Karpas-422 (cell line): ENCODE measurements at places on chromosomes 11 and 22. TPM values are rescaled to one million over a fixed set of nuclear protein-coding genes. Genes with fewer than 3 reads are reported as not detected.

- H3K27ac ChIP-seq: no peak overlapping the region
- no peaks in the 10 kb centered on the region for H3K27me3 ChIP-seq
- no peaks in the 10 kb centered on the region for H3K36me3 ChIP-seq
- DNase-seq: no peak
- H3K4me3 ChIP-seq: no peak overlapping the region
- no peaks in the 10 kb centered on the region for H3K4me1 ChIP-seq
These were observed 150.7 kb downstream of the TRPC6 start for GRCh38 chr11:101433151-101433550.

GRCh38 chr22:44592126-44592823 is 94.2 kb upstream of the RTL6 start:
- no peak overlapping the region for H3K4me3 ChIP-seq
- H3K27ac ChIP-seq: no peak overlapping the region
- no peaks in the 10 kb centered on the region for H3K36me3 ChIP-seq
- no peaks in the 10 kb centered on the region for H3K4me1 ChIP-seq
- DNase-seq: no peak

GRCh38 chr11:120751550-120751949 is 240.0 kb downstream of the GRIK4 start:
- H3K27ac ChIP-seq: no peak overlapping the region
- no peak overlapping the region for H3K4me3 ChIP-seq
- no peaks in the 10 kb centered on the region for H3K27me3 ChIP-seq
- no peaks in the 10 kb centered on the region for H3K4me1 ChIP-seq
- no peaks in the 10 kb centered on the region for H3K36me3 ChIP-seq
- no peak for DNase-seq

DNA sequence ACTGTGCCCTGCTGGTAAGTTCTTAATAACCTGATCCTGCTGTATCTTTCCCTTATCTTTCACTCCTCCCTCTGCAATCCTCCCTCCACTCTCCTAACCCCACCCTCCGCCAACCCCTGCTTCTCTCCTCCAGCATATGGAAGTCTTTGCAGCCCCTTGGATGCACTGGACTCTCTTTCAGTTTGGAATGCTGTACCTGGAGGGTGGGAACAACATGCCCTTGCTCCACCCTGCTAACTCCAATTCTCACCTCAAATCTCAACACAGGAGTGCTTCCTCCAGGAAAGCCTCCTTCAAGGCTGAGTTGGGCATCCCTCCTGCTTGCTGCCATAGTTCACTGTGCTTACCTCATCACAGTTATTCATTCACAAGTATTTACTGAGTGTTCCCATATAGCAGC is 52.8 kb upstream of the LDLRAD3 start:
- H3K4me1 ChIP-seq: no peaks in the 10 kb centered on the region
- DNase-seq: no peak
- no peak overlapping the region for H3K27ac ChIP-seq
- H3K36me3 ChIP-seq: no peaks in the 10 kb centered on the region
- 0 out of 2 replicates have a peak, but pooled peaks cover 3% of the 10 kb centered on the region for H3K27me3 ChIP-seq

The GAL3ST1 gene
- not detected in 2 replicates for total RNA-seq

GRCh38 chr22:37599153-37599552 is 9.5 kb upstream of the GGA1 start:
- peaks cover 16% of the 10 kb centered on the region for H3K4me1 ChIP-seq
- DNase-seq: no peak
- H3K4me3 ChIP-seq: no peak overlapping the region
- no peaks in the 10 kb centered on the region for H3K27me3 ChIP-seq
- no peak overlapping the region for H3K27ac ChIP-seq

- peaks cover 29% of the 10 kb centered on the region; the same call in 1 of the 2 replicates for H3K36me3 ChIP-seq
- peak within 1 kb of the TSS; percentile 99 for H3K4me3 ChIP-seq
- peak; percentile 95 for DNase-seq
- peak within 1 kb of the TSS; percentile 61 for H3K27ac ChIP-seq
- H3K27me3 ChIP-seq: no peaks in the 10 kb centered on the region
These were observed at the start of gene TMEM223 for GRCh38 chr11:62791501-62792201. Gene TMEM223 (minus strand): TSS chr11:62792006. CDS start chr11:62791994, 12 bp downstream.

DNA sequence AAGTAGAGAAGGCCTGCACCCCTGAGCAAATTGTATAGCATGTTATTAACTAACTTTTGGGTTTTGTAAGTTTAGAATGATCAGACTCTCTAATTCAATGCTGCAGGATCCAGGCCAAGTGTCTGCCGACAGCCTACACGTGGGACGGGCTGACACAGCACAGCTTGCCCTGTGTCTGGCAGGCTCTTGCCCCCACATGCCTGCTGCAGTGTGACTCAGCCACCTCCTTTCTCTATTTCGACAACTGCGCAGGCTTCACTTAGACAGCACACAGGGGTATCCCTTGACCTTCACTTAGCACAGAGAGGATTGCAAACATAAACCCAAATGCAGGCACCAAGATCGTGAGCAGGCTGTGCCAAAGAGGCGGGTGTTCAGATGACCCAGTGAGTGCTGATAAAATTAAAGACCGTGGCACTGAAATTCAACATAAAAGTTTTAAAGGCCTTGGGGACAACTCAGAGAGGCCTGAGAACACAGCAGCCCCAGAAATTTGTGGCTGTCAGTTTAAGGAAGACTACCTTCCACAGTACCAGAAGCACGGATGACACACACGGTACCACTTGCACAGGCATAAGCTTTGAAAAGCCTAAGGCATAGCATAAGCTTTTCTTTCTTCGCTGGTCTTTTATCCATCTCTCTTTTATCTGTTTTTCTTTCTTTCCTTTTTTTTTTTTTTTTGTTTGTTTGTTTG is 37.8 kb downstream of the SCN3B start:
- DNase-seq: no peak
- H3K36me3 ChIP-seq: peaks cover 46% of the 10 kb centered on the region
- no peaks in the 10 kb centered on the region for H3K27me3 ChIP-seq
- H3K4me1 ChIP-seq: no peaks in the 10 kb centered on the region
- H3K4me3 ChIP-seq: no peak overlapping the region

DNA sequence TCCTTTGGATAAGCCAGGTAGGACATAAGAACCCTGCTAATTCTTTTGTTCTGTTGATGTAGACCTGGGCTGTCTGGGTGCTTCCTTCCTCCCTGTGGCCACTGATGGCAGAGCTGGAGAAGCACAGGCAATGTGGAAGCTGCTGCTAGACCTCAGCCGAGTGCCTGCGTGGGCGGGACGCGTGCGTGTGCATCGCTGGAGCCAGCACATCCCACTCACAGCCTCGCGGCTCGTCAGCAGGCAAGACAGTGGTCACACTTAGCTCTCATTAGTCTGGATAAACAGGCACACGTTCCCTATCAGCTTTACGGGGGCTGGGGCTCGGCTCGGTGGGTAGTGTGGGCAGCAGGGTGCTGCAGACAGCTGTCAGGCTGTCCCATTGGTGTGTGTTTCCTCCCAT is 155.7 kb downstream of the GRIK4 start:
- H3K4me1 ChIP-seq: no peaks in the 10 kb centered on the region
- H3K36me3 ChIP-seq: no peaks in the 10 kb centered on the region
- H3K4me3 ChIP-seq: no peak overlapping the region
- H3K27me3 ChIP-seq: no peaks in the 10 kb centered on the region

DNA sequence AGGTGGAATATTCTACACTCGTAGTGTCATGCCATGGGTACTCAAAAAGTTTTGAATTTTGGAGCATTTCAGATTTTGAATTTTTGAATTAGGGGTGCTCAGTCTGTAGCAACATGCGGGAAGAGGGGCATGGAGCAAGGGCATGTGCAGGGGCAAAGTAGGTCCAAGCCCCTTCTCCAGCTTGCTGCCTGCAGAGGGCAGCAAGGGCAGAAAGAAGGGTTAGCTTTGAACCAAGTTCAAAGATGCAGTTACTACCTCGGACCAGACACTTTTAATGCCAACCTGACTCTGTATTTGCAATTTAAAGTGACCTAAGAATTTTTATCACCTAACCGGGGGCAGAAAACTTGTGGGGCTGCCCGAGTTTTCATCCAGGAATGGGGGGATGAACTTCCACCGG is 68.2 kb downstream of the CD82 start:
- H3K36me3 ChIP-seq: no peaks in the 10 kb centered on the region
- no peaks in the 10 kb centered on the region; the same call in 1 of the 2 replicates for H3K27me3 ChIP-seq
- peaks cover 16% of the 10 kb centered on the region for H3K4me1 ChIP-seq
- DNase-seq: peak; percentile 70

DNA sequence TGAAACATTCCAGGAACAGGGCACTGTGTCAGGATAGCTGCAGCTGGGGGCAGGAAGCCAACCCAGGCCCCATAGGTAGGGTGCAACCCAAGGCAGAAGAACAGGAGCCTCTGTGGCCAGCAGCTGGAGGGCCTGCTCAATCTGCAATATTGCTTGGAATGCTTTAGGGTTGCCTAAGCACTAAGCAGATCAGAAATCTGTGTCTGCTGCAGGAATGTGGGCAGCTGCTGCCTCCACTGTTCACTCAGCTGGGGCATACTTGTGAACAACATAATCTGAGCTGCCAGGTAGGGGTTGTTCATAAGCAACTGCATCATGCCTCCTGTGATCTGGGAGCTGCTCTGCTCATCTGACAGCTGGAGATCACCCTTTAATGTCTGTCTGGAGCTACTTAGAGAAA is 1.7 kb downstream of the UBQLNL start:
- H3K27me3 ChIP-seq: no peaks in the 10 kb centered on the region
- no peak for DNase-seq
- H3K27ac ChIP-seq: no peak overlapping the region

GRCh38 chr11:117871160-117871559 is 5.3 kb downstream of the FXYD6 start:
- H3K27me3 ChIP-seq: no peaks in the 10 kb centered on the region
- no peaks in the 10 kb centered on the region for H3K4me1 ChIP-seq
- no peaks in the 10 kb centered on the region for H3K36me3 ChIP-seq
- H3K27ac ChIP-seq: no peak overlapping the region
- no peak for DNase-seq

DNA sequence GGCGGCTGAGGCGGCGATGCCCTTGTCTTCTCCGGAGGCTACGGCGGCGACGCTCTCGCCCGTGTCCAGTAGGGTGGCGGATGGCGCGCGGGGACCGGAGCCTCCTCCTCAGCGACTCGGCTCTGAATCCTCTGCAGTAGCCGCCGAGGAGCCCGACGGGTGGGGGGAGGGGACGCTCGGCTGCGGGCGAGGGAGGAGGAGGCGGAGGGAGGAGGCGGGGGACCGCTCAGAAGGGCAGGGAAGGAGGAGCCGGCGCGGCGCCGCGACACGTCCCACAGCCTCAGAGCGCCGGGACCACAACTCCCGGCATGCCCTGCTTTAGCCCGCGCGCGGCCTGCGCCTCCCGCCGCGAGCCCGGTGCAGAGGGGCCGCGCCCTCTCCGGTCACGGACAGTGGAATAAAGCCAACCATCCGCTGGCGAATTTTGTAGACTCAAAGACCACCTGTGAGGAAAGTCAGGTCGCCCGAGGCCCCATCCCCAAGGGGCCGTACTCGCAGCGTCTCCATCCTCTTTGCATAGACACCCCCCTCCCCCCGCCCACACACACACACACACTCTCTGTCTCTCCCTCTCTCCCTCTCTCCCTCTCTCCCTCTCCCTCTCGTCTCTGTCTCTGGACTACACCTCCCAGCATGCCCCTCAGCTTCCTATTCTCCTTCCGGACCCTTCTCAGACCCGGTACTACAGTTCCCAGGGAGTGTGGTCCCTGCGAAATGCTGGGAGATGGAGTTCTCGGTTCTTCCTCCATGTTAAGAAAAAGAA is at the start of gene FAM168A:
FAM168A (minus strand) TSS at position 157 of the 763 bp plus-strand sequence. CDS start 129,638 bp downstream, outside the sequence.
- H3K27ac ChIP-seq: peak within 1 kb of the TSS; percentile 50; the same call in 1 of the 2 replicates
- H3K4me1 ChIP-seq: peaks cover 28% of the 10 kb centered on the region
- no peaks in the 10 kb centered on the region for H3K27me3 ChIP-seq
- DNase-seq: peak; percentile 97
- H3K36me3 ChIP-seq: no peaks in the 10 kb centered on the region

The KCNJ11 gene
- 0.26 and 0.58 TPM in 2 replicates for total RNA-seq

- H3K4me3 ChIP-seq: no peak overlapping the region
- DNase-seq: no peak
- 0 out of 2 replicates have a peak overlapping the region, but pooled peaks have one; percentile 47 for H3K27ac ChIP-seq
- no peaks in the 10 kb centered on the region for H3K36me3 ChIP-seq
These were observed 147.3 kb downstream of the FEZ1 start for GRCh38 chr11:125348674-125349309.

- H3K36me3 ChIP-seq: no peaks in the 10 kb centered on the region
- no peaks in the 10 kb centered on the region for H3K4me1 ChIP-seq
- DNase-seq: no peak
- no peak overlapping the region for H3K4me3 ChIP-seq
- no peak overlapping the region for H3K27ac ChIP-seq
These were observed 39.4 kb downstream of the MICAL2 start for GRCh38 chr11:12149672-12150225.

DNA sequence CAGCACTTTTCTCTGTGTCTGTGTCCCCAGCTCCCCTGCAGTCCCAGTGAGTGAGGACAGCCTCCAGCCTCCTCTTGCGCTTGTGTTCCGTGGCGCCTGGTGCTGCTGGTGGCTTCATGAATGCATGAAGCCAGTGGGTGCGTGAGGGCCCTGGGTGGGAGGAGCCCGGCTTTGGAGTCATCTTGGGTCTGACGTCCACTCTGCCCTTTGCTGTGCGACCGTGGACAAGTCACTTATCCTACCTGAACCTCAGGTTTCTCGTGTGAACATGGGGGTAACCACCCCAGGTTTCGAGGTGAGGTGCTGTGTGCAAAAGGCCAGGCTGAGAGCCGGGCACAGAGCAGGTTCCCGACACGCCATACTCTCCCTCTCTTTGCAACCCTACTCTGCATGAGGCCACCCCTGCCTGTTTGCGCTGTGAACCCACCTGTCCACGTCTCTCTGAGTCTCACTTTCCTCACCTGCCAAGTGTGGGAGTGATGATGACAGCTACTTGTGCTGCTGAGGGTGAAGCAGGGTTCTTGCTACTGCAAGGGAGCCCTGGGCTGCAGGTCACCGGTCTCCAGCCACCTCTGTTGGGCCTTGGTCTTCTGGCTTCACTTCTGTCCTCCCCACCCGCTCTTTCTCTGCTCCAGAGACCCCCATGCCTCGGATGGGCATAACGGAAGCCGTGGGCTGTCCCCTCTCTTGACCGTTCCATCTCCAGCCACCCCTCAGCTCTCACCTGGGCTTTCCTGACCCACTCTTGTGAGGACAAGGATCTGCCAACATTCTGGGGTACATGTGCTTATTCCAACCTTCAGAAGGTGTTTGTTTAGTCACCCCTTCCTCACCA is 537.6 kb downstream of the TBC1D22A start:
- H3K4me3 ChIP-seq: no peak overlapping the region
- H3K4me1 ChIP-seq: no peaks in the 10 kb centered on the region
- H3K36me3 ChIP-seq: no peaks in the 10 kb centered on the region
- no peak for DNase-seq

GRCh38 chr11:9530901-9531625 is 42.4 kb upstream of the WEE1 start:
- no peak overlapping the region for H3K4me3 ChIP-seq
- DNase-seq: no peak
- H3K36me3 ChIP-seq: no peaks in the 10 kb centered on the region; the same call in 1 of the 2 replicates
- H3K4me1 ChIP-seq: peaks cover 20% of the 10 kb centered on the region
- H3K27ac ChIP-seq: no peak overlapping the region
- H3K27me3 ChIP-seq: no peaks in the 10 kb centered on the region
